Activated T-cell treated with anti-CD3 and anti-CD28 coated beads, Interleukin-2, amount 50 U/mL, for 72 hours (primary cell): ENCODE measurements at places on chromosomes 13 and 19. TPM values are rescaled to one million over a fixed set of nuclear protein-coding genes. Genes with fewer than 3 reads are reported as not detected.
A peak's percentile ranks its signal among the peaks of the same experiment; 100 is the strongest.

- DNase-seq, result no peak
These were observed 32.2 kb downstream of the COG3 start for GRCh38 chr13:45496942-45497341.

DNA sequence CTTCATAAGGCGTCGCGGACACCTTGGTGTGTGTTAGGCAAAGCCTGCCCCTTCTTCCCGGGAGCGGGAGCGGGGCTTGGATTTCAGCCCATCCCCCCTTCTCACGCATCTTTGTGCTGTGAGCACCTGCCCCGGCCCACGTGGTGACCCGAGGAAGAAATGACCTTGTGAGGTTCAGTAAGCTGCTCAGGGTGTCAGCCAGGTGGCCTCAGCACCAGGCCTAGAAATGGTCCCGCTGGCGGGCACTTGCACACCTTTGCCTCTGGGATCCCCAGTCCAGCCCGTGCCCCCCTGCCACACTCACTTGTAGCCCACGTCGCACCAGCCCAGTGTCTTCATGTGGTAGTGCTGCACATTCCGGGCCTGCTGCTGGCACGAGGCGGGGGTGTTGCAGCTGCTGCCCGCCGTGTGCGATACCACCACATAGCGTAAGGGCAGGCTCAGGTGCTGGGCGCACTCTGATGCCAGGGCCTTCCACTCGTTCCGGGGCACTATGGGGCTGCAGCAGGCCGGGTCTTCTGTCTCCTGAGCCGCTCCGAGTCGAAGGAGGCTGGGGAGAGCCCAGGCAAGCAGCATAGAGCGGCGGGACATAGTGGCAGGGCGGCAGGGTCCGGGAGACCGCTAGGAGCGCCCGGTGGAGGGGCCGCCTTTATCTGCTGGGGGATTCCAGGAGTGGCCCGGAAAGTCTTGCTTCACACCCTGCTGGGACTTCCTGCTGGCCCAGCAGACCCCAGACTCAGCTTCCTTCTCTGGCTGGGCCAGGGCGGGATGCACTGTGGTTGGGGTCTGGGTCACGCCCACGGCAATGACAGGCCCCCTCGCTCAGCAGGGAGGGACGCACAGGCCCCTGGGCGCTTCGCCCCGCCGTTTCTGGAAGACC lies at the start of gene PGLYRP1:
Gene PGLYRP1, minus strand, starts transcription at position 623 of the 880 bp plus-strand sequence. Its CDS starts 32 bp downstream, at position 591.
- DNase-seq, result no peak

DNA sequence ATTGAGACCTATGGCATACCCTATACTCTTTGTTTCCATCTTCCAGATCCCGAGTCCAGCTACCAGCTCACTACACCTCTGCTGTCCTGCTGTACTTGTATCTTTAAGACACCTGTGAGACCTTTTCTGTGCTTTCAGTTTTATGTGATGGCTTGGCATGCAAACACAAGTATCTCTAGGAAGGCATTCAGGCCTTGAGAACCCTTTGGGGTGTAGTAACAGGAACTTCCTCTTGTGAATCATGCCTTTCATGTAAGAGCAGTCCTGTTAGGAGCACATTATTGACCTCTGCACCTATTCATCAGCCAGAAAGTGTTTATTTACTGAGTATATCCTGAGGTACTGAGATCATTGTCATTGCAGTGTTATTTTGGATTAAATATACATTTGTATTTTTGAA lies 87.0 kb upstream of the HTR2A start:
- no peak for DNase-seq

DNA sequence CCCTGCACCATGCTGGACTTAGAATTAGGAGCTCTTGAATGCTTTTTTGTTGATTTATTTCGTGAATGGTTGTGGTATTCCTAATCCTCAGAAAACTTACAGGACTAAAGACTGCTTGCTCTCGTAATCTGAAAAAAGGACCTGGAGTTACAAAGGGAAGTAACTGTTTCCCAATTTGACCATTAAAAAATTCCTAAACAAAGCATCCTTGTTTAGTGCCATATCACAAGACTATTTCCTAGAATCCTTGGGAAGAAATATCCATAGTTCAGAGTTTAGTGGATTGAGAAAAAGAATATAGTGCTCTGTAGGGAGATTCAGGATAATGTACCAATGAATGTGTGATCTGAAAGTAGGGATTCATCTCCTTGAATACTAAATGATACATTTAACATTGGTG lies 186.8 kb downstream of the NDFIP2 start:
- no peak for DNase-seq

DNA sequence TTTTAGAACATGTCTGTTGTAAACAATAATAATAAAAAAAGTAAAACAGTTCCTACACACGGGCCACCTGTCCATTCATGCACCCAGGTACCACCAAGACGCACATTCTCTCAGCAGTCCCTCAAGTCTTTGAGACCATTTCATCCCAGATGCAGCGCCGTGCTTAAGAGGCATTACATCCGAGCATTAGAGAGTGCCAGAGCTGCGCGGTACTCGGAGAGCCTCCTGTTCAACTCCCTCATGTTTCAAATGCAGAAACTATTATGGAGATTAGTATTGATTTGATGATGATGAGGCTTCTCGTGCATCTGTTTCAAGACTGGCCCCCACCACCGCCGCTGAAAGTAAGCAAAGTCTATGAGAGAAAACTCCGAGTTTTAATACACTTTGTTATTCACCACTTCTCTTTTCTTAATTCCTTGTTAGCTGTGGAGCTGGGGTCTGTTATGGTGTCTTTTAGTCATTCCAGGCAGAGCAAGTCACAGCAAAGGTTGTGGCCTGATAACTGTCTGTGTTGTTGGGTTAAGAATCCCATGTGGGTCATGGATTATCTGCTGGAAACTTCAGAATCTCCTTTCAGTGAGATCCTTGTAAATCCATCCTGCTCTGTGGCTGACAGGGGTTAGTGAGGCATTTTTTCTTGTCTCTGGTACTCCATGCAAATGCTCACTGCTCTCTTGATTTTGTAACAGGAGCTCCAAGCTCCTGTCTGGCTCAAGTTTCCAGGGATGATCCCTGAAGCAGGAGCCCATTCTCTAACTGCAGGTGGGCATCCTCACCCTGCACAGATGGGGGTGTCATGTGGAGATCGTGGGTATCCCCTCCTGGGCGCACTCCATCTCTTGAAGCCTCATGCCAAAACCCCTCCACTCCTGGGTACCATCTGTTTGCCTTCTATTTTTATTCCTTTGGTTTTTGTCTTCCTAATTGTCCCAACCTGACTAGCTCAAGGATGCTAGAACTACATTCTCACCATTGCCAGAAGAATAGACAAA lies 74.9 kb upstream of the MTIF3 start:
- DNase-seq, result no peak

DNA sequence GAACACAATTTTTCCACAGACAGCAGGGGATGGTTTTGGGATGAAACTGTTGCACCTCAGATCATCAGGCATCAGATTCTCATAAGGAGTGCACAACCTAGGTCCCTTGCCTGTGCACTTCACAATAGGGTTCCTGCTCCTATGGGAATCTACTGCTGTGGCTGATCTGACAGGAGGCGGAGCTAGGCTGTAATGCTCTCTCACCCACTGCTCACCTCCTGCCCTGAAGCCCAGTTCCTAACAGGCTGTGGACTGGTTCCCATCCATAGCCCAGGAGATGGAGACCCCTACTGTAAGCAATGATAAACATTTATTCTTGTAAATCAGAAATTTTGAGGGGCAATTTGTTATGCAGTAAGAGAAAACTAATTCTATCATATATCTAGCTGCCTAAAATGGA lies 1234.7 kb downstream of the SLITRK1 start:
- no peak for DNase-seq

DNA sequence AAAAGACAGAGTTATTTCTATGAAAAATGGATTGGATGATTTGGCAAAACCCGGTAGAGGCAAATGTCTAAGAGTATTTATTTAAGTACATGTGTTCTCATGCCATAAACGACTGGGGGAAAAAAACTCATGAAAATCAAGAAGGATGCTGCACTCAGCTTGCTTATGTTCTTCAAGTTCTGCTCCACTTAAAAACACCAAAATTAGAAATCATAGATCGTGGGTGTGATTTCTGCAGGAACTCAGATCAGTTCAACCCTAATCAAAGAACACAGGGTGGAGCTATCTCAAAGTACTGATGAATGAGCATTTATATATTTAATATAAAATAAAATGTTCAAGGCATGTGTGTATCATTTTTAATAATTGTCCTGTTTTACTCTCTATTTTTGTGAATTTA lies 103.8 kb downstream of the FGF14 start:
- no peak for DNase-seq

GRCh38 chr13:91249861-91250260 lies 97.6 kb upstream of the MIR17HG start:
- DNase-seq, result no peak

GRCh38 chr13:112969692-112970338 lies 801 bp downstream of the MCF2L start:
- no peak for DNase-seq

DNA sequence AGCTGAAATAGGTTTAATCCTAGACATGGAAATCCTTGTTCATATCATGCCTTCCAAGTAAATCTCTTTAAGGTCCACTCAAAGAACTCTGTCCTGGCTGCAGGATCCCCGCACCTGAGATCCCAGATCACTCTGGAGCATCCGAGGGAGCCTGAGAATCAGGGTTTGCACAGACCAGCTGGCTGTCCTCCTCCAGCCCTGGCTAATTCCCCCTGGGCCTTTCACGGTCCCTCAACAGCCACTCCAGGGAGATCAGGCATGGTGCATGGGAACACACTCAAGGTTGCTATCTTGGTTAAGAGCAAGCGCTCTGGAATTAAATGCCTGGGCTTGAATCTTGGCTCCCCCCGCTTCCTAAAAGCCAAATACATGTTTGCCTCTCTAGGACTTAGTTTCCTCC lies 130.8 kb downstream of the IRS2 start:
- DNase-seq, result no peak

DNA sequence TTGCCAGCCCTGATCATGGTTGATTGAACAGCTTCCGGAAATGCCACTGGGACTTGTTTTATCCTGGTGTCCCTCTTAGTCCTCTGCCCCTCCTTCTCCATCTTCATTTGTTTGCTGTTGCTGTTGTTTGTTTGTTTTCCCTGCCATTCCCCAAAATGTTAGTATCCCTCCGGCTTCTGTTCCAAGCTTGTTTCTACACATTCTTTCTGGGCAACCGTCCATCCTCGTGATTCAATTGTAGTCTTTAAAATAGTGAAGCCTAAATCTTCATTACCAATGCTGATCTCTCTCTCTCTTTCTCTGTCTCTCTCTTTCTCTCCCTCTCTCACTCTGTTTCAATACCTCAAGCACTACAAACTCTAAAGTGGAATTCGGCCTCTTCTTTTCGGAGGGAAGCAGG lies 649.3 kb upstream of the ARGLU1 start:
- DNase-seq, result no peak

GRCh38 chr13:76667551-76667950 lies 218.7 kb downstream of the KCTD12 start:
- peak; percentile 2 for DNase-seq

GRCh38 chr13:103238441-103238840 lies 172.2 kb upstream of the SLC10A2 start:
- DNase-seq, result no peak

DNA sequence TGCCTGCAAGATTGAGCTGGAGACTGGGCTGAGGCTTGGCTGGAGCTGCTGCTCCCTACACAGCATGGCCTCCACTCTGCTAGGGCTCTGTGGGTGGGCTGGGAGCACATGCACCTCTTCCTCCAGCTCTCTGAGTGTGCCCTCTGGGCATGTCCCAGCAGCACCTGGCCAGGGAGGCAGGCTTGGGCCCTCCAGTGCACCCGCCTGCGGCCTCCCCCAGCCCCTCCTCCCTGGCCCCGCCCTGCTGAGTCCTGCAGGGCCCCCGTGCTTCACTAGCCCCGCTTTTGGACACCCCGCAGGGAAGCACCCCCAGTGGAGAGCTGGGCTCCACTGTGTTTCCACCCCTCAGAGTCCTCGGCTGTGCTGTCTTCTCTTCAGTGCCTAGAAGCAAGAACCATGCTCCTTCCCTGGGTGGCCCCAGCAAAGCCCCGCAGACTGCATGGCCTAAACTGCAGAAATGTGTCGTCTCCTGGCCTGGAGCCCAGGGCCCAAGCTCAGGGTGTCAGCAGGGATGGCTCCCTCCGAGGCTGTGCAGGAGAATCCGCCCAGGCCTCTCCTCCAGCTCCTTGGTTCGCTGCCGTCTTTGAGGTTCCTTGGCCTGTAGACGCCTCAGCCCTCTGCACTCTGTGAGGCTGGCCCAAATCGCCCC lies 5.0 kb upstream of the TEX29 start:
- DNase-seq, result no peak

GRCh38 chr13:99027661-99028425 lies 50.0 kb upstream of the DOCK9 start:
- peak; percentile 26 for DNase-seq

GRCh38 chr13:33186861-33187291 lies 98.7 kb downstream of the STARD13 start:
- no peak for DNase-seq

- DNase-seq, result peak; percentile 55
These were observed 17.7 kb downstream of the NFIX start for GRCh38 chr19:13012690-13013608.

DNA sequence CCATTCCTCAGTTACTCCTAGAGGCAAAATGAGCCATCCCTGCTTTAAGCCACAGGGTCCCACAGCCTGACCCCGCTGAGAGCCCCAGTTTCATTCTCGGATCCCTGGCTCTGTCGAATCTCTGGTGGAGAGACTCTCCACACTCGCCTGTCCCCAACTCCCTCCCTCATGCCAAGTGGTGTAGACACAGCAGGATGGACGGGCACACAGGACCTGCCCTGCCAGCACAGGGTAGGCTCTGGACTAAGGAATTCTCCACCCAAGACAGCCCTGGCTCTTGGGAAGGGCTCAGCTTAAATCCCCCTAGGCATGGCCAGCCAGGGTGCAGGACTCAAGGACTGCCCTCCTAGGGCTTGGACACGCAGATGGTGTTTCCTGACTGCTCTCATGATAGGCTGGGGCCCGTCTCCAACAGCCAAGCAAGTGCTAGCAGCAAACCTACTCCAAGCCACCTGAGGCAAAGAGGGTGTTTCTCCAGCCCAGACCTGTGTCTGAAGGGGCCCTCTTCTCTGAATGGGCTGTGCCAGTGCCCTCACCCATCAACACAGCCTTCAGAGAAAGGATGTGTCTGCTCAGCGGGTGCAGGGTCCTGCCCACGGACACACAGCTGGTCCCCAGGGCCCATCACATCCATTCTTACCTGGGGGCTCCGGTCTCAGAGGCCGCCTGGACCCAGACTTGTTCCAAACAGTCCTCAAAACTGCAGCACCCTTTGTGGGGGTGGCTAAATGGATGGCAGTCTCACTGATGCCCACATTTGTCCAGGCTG lies 65.3 kb downstream of the PEPD start:
- no peak for DNase-seq

DNA sequence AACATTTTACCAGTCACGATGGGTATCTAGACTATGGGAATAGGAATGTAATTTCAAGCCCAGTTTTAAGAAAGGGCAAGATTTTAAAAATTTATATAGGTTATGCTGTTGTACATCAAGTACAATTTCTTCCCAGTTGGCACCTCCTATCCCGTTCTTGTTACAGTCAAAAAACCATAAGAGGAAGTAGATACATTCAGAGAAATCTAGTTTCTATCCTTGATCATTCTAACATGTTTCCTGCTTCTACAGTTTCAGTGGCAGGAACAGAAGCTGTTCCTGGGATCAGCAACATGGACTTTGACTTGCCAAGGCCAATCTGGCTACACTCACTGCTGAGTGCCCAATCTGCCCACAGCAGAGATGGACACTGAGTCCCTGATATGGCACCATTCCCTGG lies 14.7 kb upstream of the FPR3 start:
- no peak for DNase-seq

GRCh38 chr13:46551410-46552302 lies 1.3 kb upstream of the LRCH1 start:
- DNase-seq, result peak; percentile 67

GRCh38 chr13:73451221-73452029 lies 392.6 kb downstream of the KLF5 start:
- no peak for DNase-seq

ZNF98 gene
- total RNA-seq, result not detected

SMARCA4 gene
- 83.2 TPM for total RNA-seq

S1PR5 gene
- 1.8 TPM for total RNA-seq

PCDH17 gene
- not detected for total RNA-seq

CEACAM20 gene
- total RNA-seq, result not detected

SIGLEC12 gene
- total RNA-seq, result 1.6 TPM
